ENCODE measurements at places on chromosomes 12 and 14.

DNA sequence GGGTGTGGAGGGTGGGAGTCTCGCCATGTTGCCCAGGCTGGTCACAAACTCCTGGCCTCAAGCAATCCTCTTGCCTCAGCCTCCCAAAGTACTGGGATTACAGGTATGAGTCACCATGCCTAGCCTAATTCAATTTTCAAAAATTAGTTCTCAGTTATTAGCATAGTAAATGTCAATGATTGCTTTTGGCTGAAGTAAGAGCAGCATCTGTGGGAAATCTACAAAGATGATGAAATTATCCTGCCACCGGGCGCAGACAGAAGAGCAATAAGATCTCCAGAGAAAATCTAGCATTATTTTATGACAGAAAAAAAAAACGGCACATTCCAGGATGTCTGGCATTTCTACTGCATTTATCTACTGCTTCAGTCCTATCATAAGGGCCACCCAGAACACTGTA, 97.9 kb upstream of the DAAM1 start:
- DNase-seq = no peak

DNA sequence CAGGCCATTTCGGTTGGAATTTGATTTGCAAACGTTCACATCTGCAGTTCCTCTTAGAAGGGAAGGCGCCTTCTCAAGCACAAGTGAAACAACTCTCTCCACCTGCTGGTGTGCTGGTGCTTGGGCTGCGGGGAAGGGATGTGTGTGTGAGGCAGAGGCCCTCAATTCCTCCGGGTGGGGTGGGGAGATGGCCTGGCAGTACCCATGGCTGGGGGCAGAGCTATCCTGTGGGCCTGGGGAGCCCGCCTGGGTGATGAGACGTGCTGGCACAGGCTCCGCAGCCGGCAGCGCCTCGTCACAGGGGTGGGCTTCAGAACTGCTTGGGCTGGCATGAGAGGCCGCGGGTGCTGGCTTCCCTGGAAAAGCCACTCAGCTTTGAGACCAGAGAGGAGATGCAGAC, 28.9 kb upstream of the TDRD9 start:
- DNase-seq = no peak

GRCh38 chr12:98646294-98647090, 1.4 kb downstream of the APAF1 start:
- peak; percentile 15 for DNase-seq

DNA sequence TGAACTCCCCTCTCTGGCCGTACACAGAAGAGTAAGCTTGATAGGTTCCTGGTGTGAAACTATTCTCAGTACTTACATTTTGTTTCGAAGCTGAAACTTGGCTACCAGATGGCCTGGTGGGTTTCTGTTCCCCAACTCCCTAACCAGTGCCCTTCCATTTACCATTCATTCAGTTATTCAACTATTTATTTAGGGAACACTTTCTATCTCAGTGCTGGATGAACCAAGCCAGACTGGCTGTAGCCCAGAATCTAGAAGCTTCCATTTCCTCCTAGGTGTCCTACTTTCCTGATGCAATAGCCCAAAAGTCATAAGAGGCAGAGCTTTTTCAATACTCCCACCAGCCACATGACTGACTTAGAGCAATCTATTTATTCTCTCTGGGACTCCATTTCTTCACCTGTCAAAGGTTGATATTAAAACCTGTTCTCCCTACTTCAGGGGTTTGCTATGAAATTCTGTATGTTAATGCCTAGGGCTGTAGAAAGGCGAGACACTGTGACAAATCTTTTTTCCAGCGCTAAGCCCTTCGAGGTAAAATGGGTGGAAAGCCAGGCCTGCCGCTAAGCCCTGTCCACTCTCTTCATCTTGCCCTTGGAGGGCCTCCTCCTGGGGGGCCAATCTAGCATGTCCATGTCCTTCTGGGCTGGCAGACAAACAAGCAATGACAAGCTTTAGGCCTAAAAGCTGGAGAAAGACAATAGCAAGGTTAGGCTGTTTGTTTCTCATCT, 8.1 kb upstream of the IRF2BPL start:
- no peak for DNase-seq

DNA sequence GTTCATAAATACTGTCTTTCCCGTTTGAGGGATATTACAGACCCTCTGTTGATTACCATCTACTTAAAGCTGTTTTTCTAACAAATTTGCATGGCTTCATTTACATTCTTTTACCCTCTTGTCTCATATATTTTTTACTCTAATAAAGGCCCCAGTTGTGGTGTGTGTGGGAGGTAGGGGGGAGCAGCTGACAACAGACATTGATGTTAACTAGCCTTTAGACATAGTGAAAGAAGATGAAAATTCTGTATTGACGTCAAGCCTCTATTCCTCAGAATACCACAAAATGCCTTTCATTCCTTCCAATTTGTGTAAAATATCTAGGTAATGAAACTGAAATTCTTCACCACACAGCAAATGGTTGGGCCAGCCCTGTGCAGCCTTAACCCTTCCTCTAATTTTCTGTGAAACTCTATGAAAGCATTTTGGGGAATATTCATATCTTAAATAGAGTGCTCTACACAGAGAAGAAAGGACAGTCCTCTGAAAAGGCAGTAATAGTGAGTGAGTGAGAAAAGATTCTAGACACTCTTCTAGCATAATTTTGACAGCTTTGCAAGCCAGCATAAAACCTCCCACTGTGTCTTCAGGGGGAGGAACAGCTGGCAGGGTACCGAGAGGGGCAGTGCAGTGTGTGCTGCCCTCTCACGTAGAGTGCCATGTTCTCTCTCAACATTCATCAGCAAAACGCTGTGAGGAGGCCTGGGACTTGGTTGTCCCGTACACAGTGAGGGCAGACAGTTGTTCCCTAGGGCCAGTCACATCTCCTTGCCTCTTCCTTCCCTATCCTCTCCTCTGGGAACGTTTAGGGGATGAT, 20.1 kb upstream of the CERS5 start:
- no peak for DNase-seq

DNA sequence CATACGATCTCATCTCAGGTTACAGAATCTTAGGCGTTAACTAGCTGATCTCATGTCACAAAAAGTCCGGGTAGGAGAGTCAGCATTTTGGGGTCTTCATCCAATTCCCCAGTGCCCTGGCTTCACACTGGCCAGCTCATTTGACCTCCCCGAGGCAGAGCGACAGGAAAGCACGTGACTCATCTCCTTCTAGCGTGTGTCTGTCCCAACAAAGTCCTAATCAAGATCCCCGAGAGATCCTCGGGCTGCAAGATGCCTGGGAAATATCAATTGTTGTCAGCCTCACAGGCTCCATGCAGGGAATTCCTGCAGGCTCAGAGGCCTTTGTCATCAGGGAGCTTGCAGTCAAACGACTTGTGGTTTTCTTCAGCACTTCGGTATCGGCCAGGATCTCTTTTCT, 57.5 kb downstream of the ZNF664 start:
- no peak for DNase-seq

GRCh38 chr12:1670358-1671268, 20.3 kb upstream of the ADIPOR2 start:
- DNase-seq = no peak

DNA sequence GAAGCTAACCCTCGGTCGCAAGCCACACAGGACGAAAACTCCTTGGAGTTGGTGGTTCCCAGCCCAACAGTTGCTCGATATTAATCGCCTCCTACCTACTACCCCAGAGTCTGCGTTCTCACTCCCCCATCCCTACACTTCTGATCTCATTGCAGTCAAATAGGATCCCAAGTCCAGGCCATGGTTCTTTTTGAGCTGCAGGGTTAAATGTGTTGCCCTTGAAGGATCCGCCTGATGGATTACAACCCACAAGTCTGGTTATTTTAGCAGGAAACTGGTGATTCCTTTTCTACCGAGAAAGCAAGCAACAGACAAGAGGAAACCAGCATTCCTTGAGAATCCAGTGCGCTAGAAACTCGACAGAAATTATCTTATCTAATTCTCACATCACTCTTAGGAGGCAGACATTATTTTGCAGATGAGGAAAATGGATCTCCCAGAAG, 785 bp upstream of the NIN start:
- DNase-seq = no peak

GRCh38 chr12:48592591-48593086, 22.8 kb upstream of the LALBA start:
- no peak for DNase-seq

- DNase-seq = no peak
Observed at GRCh38 chr14:34137001-34137745, 186.3 kb upstream of the EGLN3 start.

All from B cell (primary cell).